Stimulated activated CD8-positive, alpha-beta memory T cell treated with anti-CD3 and anti-CD28 coated beads, Interleukin-7, amount 100 ng/mL, for 1 hour (primary cell): ENCODE measurements at places on chromosomes 1 and 21.

DNA sequence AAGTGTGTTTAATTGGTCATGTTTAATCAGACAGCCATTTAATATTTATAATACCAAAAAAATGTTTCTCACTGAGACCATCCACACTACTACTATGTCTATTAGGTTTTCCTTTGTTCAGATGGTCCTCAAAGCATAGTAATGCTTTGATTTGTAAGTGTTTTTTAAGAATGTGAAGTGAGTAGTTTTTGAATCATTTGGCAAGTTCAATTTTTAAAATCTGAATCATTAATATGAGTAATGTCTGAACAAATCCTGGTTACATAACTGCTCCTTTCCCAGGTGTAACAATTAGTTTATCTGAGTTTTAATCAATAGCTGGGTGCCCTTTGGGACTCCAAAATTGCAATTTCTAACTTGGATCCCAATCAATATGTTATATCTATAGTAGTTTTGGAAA lies 23.5 kb upstream of the RPL5 start:
- no peak for DNase-seq

DNA sequence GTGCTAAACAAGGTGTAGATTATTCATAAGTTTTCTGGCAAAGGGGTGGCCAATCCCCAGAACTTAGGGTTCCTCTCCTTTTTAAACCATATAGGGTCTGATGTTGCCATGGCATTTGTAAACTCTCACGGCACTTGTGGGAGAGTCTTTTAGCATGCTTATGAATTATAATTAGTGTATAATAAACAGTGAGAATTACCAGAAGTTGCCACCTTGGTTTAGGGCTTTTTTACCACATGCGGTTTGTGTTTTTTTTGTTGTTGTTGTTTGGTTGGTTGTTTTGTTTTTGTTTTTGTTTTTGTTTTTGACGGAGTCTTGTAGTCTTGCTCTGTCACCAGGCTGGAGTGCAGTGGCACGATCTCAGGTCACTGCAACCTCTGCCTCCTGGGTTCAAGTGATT lies 8.9 kb upstream of the LAX1 start:
- DNase-seq, result no peak

DNA sequence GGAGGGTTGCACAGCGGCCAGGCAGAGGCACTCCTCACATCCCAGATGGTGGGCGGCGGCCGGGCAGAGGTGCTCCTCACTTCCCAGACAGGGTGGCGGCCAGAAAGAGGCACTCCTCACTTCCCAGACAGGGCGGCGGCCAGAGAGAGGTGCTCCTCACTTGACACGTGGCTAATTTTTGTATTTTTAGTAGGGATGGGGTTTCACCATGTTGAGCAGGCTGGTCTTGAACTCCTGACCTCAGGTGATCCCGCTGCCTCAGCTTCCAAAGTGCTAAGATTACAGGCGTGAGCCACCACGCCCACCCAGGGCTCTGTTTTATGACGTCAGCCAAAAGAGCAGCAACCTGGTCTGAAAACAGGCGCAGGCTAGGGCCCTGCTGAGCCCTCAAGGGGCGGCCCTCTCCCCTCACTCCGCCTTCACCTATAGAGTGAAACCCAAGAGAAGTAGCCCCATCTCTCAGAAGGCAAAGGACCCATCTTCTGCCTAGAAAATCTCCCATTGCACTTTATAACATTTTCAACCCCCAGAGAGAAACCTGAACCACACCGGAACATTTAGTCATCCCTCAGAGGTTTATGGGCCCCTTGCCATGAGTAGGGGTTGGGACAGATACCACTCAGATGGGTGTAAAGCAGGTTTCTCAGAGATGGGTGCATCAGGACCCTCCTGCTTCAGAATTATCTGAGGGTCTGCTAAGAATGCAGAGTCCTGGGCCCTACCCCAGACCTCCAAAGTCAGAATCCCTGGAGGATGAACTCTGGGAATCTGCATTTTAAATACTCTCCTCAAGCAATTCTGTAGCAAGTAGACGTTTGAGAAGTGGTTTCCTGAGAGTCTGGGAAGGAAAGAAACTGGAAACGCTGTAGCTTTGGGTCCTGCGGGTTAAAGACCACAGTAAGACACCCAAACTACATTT lies 40.8 kb downstream of the CDK18 start:
- DNase-seq, result no peak

GRCh38 chr1:55702064-55702463 lies 486.9 kb upstream of the USP24 start:
- no peak for DNase-seq

- DNase-seq, result no peak
Measured at GRCh38 chr1:203278082-203278884, 27.0 kb upstream of the BTG2 start.

DNA sequence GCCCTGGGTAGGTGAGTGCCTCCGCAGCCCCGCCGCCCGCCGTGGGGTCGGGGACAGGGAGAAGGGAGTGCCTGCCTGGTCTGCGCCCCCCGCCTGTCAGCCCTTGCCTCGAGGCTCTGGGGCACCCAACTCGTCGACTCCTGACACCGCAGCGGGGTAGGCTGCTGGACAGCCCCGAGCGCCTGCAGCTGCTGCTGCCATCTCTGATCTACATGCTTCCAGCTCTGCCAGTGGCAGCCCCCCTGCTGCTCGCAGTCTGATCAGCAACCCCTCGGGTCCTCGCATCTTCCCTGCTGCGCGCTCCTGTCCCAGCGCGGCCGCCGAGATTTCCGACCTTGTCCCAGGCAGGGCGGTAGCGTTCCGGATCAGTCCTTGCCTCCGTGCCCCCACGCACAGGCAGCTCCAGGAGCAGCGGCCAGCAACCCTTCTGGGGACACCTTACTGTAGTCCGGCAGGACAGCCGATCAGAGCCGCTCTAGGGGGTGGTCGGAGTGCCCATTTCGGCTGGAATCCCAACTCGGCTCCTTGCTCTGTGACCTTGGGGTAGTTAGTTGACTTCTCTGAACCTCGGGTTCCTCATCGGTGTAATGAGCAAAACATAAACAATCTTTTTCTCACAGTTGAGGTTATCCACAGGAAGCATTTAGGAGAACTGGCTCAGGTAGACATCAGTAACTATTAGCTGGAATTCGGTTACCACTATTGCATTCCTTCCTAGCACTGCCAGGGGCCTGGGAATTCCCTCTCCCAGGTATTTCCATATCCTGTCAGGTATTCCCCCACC lies 540 bp downstream of the BCAN start:
- no peak for DNase-seq

DNA sequence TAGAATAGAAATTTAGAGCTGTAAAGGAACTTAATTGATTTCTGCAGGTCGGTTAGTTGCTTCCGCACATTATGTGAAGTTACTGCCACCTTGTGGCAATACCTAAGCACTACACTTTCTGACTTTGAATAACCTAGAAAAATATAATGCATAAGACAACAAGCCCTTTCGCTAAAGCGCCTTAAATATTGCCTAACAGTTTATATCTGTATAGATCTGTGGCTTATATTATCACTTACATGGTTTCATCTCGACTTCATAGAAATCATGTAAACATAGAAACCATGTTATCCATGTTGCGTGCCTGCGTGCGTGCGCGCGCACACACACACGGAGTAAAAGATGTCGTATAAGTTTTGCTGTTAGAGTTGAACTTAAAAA lies 10.9 kb upstream of the IFI16 start:
- DNase-seq, result no peak

DNA sequence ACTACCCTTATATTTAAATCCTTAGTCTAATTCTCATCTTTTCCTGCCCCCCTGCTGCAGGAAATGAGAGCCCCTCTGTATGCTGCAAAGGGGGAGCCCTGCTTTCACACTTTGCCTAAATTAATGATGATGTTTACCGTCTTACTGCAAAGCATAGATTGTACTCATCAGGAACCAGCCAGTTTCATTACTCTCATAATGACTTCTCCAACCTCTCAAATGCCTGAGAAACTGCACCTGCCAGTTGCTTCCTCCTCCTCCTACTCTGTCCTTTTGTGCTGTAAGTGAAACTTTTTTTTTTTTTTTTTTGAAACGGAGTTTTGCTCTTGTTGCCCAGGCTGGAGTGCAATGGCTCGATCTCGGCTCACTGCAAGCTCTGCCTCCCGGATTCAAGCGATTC lies 101.7 kb downstream of the ADSS2 start:
- no peak for DNase-seq

DNA sequence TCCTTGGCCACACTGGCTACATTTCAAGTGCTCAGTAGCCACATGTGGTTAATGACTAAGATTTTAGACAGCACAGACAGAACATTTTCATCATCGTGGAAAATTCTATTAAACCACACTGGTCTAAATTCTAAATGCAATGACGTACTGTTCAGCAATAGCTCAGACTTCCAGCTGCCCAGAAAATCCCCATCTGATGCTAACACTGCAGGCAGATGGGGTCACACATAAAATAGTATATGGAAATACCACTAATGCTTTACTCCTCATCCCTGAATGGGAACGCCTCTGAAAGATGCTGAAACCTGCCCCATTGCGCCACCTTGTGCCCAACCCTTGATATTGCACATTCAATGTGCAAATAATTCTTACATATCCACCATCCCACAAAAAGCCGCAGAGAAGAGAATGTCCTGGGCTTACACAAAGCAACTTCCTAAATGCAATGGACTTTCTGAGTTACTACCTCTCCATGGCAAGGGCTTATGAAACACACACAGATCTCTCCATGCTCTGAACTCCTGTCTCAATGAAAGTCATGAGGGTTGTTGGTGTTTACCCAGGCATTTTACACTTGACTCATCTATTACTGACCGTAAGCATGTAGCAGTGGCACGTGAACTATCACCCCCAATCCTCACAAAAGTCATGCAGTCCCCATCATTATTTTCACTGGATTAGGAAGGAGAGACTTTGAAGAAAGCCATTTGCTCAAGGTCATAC lies 20.3 kb upstream of the SLC5A9 start:
- peak; percentile 13 for DNase-seq

DNA sequence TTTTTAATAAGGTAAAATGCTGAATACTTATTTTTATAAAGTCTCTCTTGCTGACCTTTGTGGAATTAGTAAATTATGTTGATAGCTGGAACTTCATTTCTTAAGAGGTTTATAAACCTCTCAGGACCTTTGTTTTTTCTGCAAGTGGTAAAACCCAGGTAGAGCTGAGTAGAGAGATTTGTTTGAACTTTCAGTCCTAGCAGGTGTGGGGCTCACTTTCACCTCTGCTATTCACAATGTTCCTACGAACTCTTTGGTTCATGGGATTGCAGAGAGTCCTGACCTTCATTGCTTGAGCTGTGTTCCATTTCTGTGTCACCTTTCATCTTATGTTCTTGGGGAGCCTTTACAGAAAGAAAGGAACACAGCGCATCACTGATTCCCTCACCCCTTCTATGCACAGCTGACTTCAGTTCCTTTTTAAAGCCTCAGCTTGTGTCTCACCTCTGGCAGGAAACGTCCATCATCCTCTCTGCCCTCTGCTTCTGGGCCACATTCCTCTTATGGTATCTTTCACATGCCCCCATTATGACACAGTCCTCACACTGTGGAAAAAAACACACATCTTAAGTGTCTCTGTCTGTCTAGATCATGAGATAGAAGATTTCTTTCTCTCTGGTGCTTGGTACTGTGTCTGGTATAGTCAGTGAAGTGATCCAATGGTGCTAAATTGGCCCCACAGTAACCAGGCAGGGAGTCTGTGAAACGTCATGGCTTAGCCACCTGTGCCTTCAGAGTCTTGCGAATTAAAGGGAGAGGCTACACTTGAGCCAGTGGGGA lies 262.5 kb upstream of the B3GALT2 start:
- no peak for DNase-seq

DNA sequence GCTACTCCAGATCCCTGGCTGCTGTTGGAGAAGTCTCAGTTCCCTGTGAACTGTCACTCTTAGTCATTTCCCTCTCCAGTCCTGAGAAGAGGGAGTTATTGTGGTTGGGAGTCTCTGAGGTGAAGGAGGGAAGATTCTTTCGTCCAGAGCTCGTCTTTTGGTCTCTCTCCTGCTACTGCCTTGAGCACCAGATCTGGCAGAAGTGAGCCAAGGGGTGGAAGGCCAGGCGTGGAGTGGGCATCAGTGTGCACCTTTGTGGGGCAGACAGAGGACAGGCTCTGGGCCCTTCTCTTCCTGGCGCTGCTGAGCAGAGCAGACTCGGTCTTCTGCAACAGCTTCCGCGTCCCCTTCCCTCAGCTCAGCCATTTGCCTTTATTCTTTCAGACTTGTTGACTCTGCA lies 19.1 kb downstream of the CLCN6 start:
- no peak for DNase-seq

- no peak for DNase-seq
Measured at GRCh38 chr1:1422465-1423244, 1.6 kb upstream of the ANKRD65 start.

DNA sequence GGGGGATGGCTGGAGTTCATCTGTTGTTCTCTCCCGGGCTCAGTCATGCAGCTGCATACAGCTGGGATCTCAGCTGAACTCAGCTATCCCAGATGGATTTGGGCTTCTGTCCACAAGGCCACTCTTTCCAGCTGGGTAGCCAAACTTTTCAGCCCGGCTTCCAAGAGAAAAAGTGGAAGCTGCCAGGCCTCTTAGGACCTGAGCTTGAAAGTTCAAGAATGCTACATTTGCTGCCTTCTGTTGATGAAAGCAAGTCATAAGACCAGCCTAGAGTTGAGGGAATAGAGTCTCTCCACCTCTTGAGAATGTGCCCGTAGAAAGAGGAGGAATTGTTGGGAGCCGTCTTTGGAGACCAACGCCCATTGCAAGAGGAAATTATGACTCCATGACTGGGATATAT lies 95.3 kb downstream of the C1orf21 start:
- DNase-seq, result no peak

DNA sequence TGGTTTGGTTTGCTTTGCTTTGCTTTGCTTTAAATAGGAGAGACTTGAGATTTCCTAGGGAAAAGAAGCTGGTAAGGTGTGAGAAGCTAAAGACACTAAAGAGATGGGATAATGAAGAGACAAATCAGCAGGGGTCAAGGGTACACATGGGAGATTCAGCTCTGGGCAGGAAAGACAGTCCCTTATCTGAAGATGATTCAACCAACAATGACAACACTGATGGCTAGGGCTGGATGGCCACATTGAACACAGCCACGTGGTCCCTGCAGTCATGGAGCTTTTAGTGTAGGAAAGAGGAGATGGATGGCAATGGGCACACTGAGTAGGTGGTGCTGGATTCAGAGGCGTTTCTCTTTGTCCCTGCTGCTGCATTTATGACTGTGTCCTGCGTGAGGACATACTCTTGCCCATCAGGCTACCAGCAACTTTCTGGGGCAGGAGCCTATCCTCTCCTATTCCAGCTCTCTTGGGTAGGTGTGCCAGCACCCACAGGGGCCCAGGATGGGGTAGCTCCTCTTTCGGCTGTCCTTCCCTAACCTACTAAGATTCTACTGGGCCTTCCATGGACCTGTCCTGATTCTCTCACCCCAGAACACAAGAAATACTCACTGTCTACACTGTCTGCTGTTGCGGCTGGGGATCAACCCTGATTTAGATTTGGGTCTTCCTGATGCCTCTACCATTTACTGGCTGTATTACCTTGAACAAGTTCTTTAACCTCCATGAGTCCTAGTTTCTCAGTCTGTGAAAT lies 1.4 kb upstream of the SHISA4 start:
- DNase-seq, result no peak

- no peak for DNase-seq
Measured at GRCh38 chr1:42170779-42171621, 6.5 kb upstream of the GUCA2A start.

DNA sequence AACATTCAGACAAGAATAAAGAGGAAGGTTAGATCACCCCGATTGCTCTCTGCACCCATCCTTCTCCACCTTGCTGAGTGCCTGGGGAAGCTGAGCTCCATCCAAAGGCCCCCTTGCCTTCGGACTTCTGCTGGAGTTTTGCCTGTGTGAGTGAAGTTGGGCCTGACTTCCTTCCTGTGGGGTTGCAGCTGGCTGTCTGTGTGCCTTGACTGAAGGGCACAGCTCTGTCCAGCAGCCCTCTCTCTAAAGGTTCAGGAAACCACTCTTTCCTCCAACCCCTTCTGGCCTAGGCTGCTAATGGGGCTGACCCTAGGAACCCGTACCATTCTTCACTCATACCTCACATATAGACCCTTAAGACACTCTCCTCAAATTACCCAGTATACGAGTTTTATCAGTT lies 173.4 kb upstream of the HMCN1 start:
- no peak for DNase-seq
